ENCODE measurements at places on chromosomes 1 and 21.

- no peak for DNase-seq
These were observed 31.6 kb downstream of the LRP8 start for GRCh38 chr1:53296117-53296749.

- DNase-seq, result no peak
These were observed 23.2 kb upstream of the EFCAB14 start for GRCh38 chr1:46742069-46742468.

- DNase-seq, result no peak
These were observed 77.6 kb downstream of the MORN1 start for GRCh38 chr1:2313651-2314261.

GRCh38 chr1:224640018-224640417, 23.9 kb downstream of the CNIH3 start:
- DNase-seq, result no peak

DNA sequence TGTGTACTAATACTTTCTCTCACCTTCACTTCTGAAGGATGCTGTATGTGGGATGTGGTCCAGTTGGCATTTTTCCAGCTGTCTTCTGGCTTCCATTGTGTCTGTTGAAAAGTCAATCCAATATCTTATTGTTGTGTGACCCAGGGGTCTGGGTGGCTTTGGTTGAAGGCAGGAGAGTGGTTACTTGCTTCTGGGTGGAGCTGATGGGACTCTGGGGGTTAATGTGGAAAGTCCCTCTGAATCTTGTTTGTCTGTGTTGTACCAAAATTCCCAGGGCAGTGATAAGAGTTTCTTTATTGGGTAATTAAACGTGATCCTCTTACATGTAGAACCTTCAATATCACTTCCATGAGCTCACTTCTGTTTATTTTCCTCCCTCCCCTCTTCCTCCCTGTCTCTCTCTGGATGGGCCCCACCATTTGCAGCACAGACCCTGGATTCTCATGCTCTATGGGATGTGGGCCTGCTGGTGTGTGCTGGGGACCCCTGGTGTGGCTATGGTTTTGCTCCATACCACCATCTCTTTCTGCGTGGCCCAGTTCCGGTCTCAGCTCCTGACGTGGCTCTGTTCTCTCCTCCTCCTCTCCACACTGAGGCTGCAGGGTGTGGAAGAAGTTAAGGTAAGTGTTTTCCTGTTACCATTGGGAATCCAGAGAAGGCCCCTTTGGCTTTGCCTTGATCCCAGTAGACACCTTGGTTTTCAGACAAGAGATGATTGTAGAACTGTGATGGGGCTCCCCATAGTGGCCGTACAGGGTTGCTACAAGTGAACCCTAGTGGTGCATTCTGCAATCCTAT, 71.5 kb downstream of the HHAT start:
- peak; percentile 11 for DNase-seq

- no peak for DNase-seq
These were observed 22.2 kb upstream of the TMEM200B start for GRCh38 chr1:29145739-29146437.

DNA sequence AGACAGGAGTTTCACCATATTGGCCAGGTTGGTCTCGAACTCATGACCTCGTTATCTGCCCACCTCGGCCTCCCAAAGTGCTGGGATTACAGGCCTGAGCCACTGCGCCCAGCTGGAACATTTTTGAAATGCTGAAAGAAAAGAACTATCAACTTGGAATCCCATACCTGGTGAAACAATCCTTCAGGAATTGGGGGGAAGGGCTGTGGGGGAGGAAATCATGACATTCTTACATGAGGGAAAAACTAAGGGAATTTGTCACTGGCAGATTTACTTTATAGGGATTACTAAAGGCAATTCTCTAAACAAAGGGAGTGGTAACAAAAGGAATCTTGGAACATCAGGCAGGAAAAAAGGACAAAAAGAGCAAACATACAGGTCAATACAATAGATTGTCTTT, 25.8 kb downstream of the NDUFS5 start:
- no peak for DNase-seq

DNA sequence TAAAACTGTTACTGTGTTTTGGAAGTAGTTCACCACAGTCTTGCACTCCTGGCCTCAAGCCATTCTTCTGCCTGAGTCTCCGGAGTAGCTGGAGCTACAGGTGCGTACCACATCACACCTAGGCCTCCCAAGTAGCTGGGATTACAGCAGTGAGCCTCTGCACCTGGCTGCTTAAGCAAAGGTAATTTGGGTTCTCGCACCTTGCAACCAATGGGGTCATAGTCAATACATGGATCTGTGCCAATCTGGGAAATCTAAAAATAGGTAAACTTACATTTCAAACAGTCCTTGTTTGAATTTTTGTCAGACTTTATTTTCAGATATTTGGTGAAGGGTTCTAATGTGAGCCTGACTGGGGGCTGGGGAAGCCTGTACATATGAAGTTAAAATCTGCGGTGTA, 466.5 kb downstream of the PCP4 start:
- no peak for DNase-seq

DNA sequence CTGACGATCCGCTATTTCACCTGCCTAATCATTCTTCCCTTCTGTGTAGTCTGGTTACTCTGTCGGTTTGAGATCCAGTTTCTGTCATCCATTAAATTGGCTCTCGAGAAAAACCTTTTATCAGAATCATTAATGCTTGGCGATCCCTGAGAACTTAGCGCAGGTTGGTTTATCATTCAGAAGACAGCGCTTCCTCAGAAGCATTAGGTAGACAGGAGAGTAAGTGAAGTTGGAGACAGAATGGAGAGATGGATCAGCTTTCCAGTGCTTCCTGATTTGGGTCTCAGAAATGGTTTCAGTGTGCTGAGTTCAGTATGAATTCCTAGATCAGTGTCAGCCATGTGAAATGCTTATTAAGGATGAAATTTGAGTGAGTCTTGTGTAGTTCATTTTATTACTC, 1.3 kb downstream of the USP1 start:
- DNase-seq, result no peak

- no peak for DNase-seq
These were observed 6.6 kb downstream of the PEF1 start for GRCh38 chr1:31637915-31638673.

DNA sequence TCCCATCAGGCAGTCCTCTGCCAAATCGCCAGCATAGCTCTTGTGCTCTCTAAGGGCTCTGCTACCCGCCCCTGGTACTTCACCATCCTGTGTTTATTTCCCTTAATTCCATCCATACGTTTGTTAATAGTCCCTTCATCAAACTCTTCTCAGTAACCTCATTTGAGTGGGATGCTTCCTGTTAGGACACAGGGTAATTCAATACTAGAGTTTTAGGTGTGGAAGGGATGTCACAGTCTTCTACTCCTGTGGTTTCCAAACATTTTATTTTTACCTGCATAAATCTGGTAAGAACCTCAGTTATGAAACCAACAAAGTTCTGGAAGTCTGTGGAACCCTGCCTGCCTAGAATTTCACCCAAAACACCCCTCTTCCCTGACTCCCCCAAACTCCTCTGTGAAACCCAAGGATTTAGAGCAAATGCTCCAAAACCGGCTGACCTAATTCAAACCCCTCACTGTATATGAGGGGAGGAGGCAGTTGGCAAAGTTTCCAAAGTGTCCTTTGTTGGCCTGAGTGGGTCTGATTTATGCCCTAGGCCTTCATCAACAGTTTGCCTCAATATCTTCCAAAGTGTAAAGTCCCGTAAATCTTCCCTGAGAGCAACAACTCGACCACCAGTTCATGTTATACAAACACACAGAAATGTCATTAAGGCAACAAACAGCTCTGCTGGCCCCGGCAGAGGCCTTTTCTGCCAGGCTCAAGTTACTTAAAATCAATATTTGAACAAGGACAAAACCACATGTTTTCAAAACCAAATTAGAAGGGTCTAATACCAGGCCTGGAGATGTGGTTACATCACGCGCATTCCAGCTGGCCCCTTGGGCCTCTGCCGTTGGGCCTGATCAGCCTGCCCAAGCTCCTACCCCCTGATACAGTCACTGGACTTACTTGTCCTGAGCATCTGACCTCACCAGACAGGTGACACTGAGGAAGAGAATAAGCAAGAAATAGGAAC, 82.4 kb upstream of the FGGY start:
- DNase-seq, result no peak

GRCh38 chr1:159781992-159782391, 1.2 kb downstream of the DUSP23 start:
- no peak for DNase-seq

- DNase-seq, result no peak
These were observed 2.1 kb downstream of the ARMH1 start for GRCh38 chr1:44676484-44677200.

- no peak for DNase-seq
These were observed 18.0 kb downstream of the WDR4 start for GRCh38 chr21:42861311-42861847.

GRCh38 chr1:23217421-23218115, at the start of gene HTR1D:
Gene HTR1D, minus strand, starts transcription at chr1:23217502. Its CDS starts 23,283 bp downstream, at chr1:23194219.
- no peak for DNase-seq
